Aorta (tissue), 5 donors: ENCODE measurements at places on chromosomes 2 and 18.

DNA sequence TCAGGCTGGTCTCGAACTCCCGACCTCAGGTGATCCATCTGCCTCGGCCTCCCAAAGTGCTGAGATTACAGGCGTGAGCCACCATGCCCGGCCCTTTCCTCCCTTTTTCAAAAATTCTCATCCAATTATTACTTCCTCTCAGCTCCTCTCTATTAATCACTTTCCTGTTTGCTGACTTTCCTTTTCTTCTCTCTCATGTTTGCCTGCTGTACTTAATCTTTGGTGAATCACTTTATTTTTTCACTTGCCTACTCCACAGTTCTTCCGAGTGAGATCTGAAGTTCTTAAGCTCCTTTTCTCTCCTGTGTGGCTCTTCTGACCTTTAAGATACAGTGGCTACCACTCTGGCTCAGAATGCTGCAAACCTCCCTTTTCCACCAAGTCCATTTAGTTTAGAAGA is 126.3 kb upstream of the SERTAD2 start:
- no peak for DNase-seq

DNA sequence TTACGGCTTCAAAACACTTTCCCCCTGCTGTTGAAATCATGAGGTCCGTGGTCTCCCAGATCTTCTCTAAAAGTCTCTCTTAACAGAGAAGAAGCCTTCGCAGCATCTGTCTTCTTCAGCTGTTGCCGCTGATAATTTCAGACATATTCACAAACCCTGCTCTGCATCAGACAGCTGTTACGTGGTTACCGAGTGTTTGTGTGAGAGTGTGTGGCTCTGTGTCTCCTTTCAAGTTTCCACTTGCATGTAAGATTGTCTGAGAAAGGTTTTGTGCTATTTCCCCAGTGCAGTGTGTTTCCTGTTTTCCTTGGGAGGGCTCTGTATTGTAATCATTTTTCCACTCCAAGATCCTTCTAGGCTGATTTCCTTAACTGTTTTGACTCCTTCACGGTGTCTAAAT is 32.8 kb downstream of the MAIP1 start:
- no peak for DNase-seq

DNA sequence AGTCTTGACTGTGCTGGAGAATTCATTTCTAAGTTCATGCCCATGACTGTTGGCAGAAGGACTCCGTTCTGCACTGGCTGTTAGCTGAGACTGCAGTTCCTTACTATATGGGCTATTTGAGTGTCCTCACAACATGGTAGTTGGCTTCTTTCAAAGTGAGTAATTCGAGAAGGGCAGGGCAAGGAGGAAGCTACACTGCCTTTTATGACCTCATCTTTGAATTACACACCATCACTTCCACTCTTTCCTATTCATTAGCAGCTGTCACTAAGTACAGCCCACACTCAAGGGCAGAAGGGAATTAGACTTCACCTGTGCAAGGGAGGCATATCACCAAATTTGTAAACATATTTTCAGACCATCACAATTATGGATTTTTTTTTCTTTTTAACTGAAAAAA is 55.9 kb upstream of the EPAS1 start:
- no peak for DNase-seq

- no peak for DNase-seq
Measured at GRCh38 chr18:39462436-39462835, 1896.8 kb upstream of the CELF4 start.

- DNase-seq = no peak
Measured at GRCh38 chr18:8841781-8842485, 136.6 kb downstream of the MTCL1 start.

DNA sequence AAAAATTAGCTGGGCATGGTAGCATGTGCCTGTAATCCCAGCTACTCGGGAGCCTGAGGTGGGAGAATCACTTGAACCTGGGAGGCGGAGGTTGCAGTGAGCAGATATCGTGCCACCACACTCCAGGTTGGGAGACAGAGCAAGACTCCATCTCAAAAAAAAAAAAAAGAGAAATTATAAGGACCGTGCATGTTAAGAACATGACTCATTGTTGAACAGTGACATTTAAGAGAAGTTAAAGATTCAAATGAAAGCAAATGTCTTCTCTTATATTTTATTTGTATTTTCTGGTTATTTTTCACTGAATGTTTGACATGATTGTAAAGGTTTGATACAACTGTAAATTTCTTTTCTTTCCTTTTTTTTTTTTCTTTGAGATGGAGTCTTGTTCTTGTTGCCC is 69.6 kb downstream of the APLF start:
- no peak for DNase-seq

DNA sequence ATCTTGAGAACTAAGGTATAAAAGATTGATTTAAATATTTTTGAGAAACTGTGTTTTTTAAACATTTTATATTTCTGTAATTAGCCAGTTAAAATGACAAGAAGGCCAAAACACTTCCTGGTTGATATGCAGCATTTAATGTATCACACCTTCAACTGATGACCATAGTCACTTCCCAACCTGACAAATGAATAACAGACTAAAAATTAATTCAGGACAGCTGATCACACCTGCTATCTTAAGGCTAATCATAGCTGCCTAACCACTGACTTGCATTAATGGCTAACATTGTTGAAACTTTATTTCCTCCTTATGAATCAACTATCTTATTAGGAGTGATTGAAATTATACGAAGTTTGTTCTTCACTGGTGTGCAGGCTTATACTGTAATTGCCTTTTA is 125.8 kb upstream of the MSTN start:
- no peak for DNase-seq

DNA sequence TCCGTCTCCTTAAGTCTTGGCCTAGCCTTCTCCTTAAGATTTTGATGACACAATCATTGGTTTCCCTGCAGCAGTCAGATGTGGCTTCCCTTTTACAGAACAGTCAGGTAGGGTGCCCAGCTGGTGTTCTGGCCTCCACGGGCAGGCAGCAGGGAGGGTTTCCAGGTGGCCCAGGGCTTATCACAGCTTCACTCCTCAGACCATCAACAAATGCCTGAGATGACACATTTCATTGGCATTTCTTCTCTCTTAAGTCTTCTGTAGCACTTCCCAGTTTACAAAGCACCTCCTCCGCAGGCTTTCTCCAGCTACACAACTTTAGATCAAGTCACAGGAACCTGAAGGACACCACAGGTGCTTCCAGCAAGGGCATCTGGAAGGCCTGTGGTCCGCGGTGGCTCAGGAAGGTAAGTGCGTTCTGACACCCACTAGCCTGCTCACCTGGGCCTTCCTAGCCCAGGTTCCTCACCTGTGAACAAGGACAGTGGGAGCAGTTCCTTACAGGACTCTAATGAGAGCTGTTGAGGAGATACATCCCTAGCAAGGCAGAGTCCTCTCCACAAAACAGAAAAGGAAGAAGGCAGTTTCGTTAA is 37.6 kb downstream of the PTPN18 start:
- no peak for DNase-seq

- no peak for DNase-seq
Measured at GRCh38 chr2:218631837-218632236, 24.1 kb downstream of the PLCD4 start.

DNA sequence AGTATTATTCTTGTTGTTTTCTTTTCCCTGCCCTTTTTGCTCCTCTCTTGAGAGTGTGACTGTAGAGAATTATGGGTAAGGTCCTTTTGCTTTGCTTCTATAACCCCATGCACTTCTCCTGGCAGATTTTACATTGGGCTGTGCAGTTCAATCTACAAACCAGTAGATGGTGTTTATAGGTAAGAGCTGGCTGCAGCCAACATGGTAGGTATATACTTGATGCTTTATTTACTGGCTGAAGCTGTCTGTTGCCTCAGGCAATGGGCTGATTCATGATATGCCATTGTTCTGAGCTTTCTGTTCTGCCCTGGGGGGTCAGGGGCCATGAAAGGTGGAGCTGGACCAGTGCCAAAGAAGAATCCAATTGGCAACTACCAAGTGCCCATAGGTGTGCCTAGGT is 48.3 kb upstream of the MYL1 start:
- DNase-seq = no peak

- no peak for DNase-seq
Measured at GRCh38 chr2:149329068-149329467, 1.3 kb upstream of the LYPD6 start.

GRCh38 chr2:226427538-226428307 is 371.9 kb downstream of the IRS1 start:
- no peak for DNase-seq

- no peak for DNase-seq
Measured at GRCh38 chr2:10482913-10483312, 34.8 kb upstream of the ODC1 start.

DNA sequence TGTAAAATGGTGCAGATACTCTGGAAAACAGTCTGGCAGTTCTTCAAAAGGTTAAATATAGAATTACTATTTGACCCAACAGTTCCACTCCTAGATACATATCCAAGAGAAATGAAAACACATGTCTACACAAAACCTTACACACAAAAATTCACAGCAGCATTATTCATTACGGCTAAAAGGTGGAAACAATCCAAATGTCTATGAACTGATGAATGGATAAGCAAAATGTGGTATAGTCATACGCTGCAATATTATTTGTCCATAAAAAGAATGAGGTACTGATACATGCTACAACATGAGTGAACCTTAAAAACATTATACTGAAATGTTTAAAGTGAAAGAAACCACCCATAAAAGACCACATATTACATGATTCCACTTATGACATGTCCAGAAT is 4.0 kb downstream of the CYP27C1 start:
- DNase-seq = no peak

DNA sequence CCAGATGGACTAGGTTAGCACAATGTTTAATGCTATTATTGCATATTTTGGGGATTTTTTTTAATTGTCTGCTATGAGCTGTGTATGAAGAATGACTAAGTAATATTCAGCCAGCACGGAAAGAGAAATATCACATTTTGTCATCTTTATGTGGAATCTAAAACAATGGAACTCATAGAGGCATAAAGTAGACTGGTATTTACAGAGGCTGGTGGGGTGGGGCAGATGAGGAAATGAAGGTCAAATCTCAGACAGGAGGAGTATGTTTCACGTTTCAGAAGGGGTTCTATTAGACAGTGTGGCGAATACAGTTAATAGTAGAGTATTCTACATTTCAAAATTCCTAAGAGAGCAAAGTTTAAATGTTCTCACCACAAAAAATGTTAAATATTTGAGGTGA is 4.7 kb downstream of the CDH19 start:
- DNase-seq = no peak

- no peak for DNase-seq
Measured at GRCh38 chr2:64422466-64422865, 31.5 kb upstream of the LGALSL start.

DNA sequence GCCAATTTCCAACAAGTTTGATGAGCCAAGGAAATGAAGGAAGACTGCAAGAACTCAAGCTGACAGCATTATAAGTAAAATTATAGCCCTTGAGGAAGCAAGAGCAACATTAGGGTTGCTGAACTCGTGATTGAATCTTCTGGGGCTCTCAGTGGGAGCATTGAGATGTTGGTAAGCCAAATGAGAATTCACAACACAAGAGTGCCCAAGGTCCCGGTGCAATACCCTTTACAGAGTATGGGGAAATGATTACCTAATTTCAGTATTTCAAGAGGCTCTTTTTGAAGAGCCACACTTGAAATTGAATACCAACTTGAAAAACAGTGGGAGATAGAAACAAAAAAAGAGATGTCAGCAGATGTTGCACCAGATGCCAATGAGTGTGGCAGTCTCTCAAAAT is 554.5 kb downstream of the STK39 start:
- DNase-seq = no peak

DNA sequence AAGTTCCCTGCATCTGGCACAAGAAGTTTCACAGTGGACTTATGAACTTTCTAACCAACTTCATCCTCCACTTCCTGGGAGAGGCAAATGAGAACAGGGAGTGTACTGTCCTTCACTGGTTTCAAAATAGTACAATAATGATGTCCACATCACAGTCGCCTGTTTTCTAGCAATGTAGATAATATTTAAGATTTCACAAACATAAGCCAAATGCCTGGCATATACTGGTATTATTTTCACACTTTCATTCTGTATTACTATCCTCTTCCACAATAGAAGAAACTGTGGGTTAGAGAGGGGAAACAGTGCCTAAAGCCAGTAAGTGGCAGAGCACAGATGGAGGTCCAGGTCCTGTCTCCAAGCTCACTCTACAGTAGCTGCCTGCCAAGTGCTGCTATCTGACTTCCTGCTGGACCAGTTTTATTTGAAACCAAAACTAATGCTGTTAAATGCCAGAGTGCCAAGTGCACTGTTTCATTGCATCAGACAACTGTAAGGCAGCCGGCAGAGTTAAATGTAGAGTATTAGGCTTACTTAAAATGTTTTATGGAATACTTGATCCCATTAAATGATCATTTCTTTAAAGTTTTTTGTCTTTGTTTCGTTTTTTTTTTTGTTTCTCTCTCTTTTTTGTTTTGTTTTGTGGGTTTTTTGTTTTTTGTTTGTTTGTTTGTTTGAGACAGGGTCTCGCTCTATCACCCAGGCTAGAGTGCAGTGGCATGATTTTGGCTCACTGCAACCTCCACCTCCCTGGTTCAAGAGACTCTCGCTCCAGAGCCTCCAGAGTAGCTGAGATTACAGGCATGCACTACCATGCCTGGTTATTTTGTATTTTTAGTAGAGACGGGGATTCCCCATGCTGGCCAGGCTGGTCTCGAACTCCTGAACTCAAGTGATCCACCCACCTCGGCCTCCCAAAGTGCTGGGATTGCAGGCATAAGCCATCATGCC is 15.1 kb downstream of the COBLL1 start:
- no peak for DNase-seq

GRCh38 chr2:187842978-187843847 is 289.0 kb upstream of the TFPI start:
- DNase-seq = no peak

- DNase-seq = no peak
Measured at GRCh38 chr2:237195396-237196120, 109.9 kb downstream of the COPS8 start.

GRCh38 chr2:138209009-138209408 is 244.7 kb downstream of the HNMT start:
- DNase-seq = no peak

DNA sequence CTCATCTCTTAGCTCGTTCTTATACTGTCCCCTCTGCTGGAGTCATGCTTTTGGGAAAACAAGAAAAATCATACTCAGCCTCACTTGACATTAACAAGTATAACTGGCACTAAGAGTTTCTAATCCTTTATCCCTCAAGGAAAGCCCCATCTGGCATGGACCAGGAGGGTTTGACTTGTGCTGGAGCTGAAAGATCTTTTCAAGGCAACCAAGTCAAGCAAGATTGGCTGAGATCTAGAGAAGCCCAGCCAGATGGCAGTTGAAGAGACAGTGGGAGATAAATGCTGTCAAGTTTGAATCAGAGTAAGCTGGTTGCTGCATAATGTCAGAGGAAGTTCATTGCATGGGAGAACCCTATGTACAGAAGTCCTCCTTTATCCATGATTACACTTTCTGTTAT is 336.5 kb upstream of the LRP1B start:
- no peak for DNase-seq
